ENCODE measurements at places on chromosomes 12 and 14.
A peak's percentile ranks its signal among the peaks of the same experiment; 100 is the strongest.

- DNase-seq: no peak
These were observed 101.3 kb downstream of the HMGA2 start for GRCh38 chr12:65925626-65926025.

GRCh38 chr12:14239350-14239934 is 126.0 kb upstream of the ATF7IP start:
- peak; percentile 48 for DNase-seq

DNA sequence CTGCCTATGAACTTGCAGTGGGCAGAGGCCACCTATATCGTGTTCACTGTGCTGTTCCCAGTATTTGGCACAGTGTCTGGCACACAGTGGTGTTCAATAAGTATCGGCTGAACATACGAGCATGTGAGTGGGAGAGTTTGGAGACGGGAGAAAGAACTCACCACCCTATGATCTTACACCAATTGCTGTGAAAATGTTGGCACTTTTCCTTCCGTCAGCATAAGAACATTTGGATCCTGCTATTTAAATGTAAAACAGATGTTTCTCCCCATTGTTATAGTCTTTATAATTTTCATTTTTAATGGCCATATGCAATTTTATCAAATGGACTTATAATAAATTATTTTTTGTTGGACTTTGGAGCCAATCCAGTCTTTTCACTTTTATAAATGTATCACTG is 144.4 kb downstream of the EFCAB11 start:
- no peak for DNase-seq

- no peak for DNase-seq
These were observed 866.0 kb upstream of the TMEM132C start for GRCh38 chr12:127401005-127401404.

DNA sequence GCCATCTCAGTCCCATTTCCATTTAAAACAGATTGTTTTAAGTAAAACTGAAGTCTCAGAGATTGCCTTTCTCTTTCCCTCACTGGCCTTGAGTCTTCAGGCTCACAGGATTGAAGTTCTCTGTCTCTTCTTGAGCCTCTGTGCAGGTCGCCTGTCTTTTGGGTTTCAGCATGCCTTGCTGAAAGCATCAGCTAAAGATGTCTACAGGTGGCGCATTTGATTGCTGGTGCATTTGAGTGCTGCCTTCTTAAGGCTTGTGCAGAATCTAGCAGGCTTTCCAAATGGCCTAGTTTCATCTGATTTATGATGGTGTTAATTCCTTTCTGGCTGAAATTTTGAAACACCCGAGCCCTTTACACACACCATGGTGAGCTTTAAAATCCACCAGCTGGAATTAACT is 1062.2 kb upstream of the FBXO33 start:
- no peak for DNase-seq

DNA sequence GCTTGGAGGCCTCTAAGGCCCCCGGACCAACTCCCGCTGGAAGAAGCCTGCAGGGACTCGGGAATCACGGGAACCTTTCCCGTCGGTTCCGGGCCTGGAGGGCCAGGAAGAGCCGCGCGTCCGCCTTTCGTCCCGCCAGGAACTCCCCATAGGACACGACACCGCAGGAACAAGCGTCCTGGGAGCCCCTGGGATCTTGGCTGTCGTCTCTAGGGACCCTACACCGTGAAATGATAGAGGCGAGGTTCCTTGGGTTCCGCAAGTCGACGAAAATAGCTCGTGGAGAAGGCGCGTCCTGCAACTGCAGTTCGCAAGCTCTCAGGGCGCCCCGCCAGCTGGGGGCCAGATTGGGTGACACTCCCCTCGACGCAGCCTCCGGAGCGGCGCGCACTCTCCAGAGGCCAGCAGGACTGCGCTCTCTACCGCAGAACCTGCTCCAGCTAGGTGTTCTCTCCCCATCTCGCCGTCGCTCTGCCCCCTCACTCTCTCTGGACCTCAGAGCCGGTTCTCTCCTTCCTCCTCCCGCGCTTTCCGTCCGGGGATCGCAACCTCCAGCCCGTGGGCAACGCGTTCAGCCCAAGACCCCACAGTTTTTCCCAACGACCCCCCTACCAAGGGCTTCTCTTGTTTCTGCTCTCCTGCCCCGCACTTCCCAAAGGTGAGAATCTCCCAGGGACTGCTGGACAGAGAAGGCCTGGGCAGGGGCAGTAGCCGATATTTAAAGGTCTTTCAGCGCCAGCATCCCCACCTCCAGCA is 776 bp downstream of the BMP4 start:
- DNase-seq: no peak

DNA sequence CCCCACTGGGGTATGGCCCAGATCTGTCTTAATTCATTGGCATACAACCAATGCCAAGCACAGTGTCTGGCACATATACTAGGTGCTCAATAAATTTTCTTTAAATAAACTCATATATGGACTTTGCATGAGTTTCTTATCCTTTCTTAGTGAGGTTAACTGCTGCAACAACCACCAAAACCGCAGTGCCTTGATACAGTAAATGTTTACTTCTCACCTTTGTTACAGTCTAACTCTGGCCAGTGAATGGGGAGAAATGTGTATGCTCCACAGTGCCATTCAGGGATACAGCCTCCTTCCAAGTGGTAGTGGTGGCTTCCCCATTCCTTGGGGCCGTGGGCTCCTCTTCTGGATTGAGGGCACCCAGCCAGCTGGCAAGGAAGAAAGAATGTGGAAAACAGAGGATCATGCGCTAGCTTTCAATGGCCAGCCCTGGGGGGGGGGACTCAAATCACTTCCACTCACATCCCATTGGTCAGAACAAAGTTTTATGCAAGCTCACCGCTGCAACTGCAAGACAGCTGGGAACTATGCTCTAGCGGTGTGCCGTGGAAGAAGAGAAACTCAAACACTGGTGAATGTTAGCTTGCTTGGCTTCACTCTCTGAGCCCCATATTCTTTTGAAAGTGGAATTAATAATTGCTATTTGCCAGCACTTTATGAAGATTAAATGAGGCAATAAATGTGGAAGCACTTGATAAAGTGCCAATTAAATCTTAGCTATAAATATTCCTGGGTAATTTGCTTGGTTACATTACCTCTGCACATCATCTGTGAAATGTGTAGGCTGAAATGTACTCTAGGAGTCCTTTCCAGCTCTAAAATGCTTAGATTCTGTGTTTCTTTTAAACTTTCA is 51.0 kb upstream of the SOCS2 start:
- no peak for DNase-seq

- DNase-seq: peak; percentile 20
These were observed 78.6 kb downstream of the ARF6 start for GRCh38 chr14:49971156-49972130.

GRCh38 chr12:13293096-13293495 is 96.6 kb downstream of the EMP1 start:
- peak; percentile 73 for DNase-seq

- peak; percentile 69 for DNase-seq
These were observed 59.1 kb downstream of the TBC1D30 start for GRCh38 chr12:64883264-64884163.

DNA sequence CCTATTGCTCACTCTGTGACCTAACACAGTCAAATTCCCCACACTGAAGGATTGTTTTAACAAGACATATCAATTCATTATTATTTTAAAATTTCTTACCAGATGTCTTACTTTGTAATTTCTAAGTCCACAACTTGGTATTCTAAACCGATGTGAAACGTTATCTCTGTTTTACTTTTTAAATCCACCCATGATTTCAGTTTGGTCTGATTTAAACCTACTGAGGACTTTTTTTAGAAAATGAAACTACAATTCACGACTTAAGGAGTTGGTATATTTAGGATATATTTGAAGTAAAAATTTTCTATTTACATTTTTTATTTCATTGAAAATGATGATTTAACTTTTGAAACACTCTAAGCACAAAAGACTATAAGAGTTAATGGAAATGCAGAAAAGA is 35.1 kb upstream of the GRIP1 start:
- DNase-seq: no peak

GRCh38 chr14:87687420-87687819 is 305.6 kb downstream of the GALC start:
- DNase-seq: no peak

GRCh38 chr12:127373559-127373958 is 893.4 kb upstream of the TMEM132C start:
- DNase-seq: no peak

- DNase-seq: peak; percentile 91
These were observed 12.5 kb downstream of the OTX2 start for GRCh38 chr14:56797569-56798446.

- no peak for DNase-seq
These were observed 58.3 kb upstream of the FRMD6 start for GRCh38 chr14:51593397-51593796.

- no peak for DNase-seq
These were observed 9.0 kb upstream of the KANSL2 start for GRCh38 chr12:48690990-48691389.

- DNase-seq: no peak
These were observed 76.4 kb downstream of the CHST11 start for GRCh38 chr12:104533134-104533533.

DNA sequence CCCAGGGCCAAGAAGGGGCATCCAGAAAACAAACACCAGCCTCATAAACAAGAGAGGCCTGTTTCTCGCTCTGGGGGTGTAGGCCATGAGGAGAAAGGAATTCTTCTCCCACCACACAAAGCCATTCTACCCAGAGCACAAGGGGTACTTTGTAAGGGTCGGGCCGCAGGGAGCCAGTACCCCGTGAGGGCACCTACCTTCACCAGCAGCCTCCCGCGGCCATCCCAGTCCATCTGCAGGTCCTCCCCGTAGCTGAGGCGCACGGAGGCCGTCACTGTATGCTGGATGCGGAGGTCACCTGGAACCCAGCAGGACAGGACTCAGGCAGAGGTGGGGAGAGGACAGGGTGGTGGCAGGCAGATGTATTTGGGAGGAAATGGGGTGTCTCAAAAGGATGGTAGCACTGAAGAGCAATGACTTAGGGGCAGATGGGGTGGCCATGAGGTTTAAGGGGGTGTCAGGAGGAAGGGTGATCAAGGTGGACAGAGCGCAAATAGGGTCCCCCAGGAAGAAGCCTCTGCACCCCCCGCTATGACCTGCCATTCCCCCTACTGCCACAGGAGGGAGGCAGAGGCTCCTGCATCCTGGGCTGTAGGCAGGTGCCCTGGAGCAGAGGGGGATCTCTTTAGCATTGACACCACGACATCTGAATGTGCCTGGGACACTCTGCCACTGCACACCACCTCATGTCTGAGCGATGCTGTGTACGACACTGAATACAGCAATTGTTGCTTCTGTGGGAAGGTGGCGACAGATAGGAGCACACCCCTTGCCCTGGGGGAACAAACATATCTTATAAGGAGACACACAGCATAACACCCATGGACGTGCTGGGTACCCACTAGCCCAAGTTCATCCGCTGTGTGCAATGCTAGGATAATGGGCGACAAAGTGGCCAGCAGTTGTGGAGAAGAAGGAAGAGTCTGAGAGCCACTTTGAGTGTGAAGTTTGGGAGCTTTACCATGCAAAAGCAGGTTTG is 61.4 kb downstream of the VWF start:
- peak; percentile 73 for DNase-seq

DNA sequence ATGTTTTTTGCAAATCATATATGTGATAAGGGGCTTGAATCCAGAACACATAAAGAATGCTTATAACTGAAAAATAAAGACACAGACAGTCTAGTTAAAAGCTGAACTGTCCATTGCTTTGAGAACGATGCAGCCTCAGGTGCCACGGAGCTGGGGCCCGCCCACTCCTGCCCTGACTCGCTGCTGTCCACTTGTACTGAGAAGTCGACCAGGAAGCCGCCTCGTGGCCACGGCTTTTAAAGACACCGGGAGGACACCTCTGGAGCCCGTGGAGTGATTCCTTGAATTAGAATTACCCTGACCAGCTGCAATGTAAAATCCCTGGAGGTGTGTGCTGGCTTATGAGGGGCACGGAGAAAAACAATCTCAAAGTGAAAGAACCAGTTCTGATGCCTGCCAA is 23.9 kb upstream of the TEX22 start:
- no peak for DNase-seq

- peak; percentile 30 for DNase-seq
These were observed 535.4 kb downstream of the RPS29 start for GRCh38 chr14:49050822-49051221.

DNA sequence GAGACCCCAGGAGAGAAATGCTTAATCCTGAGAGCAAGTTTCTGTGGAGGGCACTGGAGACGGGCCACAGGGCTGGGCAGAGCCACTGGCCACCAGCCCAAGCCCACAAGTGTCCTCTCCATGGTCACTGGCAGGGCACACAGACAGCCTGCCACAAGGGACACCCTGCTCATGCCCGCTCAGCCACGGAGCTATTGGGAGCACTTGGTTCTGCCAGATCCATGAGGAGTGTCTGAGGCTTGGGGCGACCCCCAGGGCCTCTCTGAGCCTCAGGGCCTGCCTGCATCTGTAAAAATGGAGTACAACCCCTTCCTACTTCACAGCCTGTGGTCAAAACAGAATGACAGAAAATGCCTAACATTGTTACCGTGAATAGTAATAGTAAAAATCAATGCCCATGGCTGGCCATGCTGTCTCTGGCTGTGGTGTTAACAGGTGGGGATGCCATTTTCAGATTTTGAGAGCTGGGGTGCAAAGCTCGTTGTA is 3.2 kb downstream of the PGF start:
- no peak for DNase-seq

DNA sequence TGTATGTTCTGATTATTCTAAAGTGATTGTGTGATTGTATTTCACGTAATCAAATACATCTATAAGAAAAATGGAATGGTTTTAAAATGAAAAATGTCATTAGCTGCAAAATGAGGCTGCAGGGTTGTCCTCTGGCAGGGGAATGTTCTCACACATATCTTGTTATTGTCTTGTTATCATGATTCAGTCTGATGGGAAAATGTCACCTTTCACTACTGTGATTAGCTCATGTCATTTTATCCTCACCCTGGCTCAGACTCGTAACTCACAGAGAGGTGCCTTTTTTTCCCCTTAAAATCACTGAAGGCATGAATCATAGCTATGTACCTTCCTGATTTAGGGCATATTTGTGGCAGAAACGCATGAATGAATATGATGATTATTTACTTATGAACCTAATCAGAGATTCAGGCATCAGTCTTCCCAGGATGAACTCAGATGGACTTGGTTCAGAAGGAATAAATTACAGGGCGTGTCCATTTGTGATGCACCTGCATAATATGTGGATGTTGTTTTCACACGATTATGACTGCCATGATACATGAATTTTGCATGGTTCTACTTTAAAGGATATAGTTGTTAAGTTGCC is 1339.2 kb downstream of the AACS start:
- DNase-seq: no peak

GRCh38 chr14:91261115-91261514 is 16.6 kb upstream of the GPR68 start:
- no peak for DNase-seq
